Activated T-cell treated with anti-CD3 and anti-CD28 coated beads for 4 hours (primary cell): ENCODE measurements at places on chromosomes 3 and 15.

DNA sequence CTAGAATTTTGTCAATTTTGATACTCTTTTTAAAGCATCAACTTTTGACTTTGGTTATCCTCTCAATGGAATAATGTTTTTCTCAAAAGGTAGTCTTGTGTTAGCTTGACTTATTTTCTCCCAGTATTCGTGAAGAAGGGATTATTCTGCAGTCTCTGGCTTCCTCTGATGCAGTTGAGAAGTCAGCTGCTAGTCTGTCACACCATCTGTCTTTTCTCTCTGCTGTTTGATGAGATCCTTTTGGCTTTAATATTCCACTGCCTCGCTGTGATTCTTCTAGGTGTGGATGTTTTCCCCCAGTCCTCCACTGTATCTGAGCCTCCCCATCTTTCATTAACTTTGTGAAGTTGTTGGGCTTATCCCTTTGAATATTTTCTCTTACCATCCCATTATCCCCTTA, 141.0 kb downstream of the WDR72 start:
- DNase-seq, result no peak

DNA sequence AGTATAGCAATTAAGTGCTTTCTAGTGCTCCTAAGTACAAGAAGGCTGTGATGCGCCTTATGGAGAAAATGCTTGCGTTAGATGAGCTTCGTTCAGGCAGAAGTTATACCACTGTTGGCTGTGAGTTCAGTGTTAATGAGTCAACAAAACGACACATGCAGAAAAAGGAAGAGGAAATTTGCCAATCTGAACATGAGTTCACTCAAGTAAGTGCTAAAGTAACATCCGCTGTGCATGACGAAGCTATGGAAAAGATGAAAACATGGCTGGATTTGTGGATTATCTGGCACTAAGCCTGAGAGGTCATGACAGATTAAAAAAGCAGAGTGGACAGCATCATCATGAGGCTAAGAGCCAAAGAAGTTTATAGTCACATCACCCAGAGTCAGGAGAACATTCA, 36.9 kb downstream of the SH3BP5 start:
- no peak for DNase-seq

DNA sequence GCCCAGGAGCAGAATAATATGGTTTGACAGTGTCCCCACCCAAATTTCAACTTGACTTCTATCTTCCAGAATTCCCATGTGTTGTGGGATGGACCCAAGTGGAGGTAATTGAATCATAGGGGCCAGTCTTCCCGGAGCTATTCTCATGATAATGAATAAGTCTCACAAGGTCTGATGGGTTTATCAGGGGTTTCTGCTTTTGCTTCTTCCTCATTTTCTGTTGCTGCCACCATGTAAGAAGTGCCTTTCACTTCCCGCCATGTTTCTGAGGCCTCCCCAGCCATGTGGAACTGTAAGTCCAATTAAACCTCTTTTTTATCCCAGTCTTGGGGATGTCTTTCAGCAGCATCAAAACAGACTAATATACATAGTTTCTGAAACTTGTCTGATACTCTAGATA, 28.4 kb upstream of the ATP2C1 start:
- DNase-seq, result no peak

DNA sequence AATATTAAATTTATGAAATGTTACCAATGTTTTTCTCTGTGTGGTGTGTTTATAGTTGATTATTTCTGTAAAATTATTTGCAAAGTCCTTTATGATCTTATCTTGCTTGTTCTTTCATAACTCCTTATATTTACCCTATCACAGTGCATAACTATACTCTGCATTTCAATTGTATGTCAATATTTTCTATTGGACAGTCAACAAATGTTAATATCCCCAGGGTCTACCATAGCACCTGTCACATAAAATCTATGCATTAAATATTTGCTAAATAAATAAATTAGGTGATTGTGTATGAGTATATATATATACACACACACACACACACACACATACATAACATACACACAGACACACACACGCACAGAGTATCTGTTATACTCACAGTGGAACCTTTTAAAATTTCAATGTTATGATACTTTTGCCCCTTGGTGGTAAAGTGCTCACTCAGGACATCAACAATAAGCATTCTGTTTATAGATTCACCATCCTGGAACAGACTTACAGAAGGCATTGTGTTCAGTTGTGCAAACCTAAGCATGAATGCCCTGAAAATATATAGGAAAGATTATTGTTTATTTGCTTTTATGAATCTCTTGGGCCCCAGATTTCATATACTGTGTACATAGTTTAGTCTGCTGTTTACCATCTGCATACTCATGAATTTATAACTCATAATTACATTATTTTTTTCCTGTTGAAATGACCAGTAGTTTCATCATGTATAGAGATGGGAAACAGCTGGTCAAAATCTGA, 443.7 kb downstream of the EPHA6 start:
- no peak for DNase-seq

DNA sequence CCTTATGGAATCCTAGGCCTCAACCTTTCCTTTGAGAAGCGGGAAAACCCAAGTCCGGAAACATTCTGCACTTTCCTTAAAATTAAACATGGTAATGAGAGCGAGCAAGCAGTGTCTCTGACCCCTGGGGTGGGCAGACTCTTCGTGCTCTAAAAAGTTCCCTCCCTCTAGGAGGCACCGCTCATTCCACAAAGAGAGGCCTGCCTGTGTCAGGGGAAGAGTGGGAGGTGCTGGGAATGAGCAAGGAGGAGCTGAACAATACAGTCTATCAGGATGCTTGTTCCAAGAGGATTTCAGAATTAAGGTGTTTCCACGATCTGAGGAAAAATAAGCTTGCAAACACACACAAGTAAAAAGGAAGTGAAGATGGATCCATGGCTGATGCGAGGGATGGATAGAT, 6.0 kb upstream of the RLBP1 start:
- DNase-seq, result no peak

DNA sequence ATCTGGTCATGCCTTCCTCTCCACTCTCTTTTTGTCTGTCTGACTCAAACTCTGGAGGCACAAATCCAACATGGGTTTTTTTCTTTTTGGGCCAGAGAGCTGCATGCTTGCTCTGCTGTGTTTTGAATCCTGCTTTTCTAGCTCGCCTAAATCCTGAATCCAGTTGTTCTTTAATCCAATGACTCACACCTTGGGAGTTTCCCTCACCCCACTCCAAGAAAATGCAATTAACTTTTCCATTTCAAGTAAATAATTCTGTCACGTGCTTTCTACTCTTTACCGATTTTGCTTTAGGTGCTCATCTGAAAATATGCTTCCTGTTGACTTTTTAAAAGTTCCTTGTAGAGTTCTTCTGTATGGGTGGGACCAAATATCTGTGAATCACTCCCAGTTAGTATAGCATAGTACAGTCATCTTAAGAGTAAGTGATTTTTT, 47.6 kb downstream of the SLMAP start:
- no peak for DNase-seq

DNA sequence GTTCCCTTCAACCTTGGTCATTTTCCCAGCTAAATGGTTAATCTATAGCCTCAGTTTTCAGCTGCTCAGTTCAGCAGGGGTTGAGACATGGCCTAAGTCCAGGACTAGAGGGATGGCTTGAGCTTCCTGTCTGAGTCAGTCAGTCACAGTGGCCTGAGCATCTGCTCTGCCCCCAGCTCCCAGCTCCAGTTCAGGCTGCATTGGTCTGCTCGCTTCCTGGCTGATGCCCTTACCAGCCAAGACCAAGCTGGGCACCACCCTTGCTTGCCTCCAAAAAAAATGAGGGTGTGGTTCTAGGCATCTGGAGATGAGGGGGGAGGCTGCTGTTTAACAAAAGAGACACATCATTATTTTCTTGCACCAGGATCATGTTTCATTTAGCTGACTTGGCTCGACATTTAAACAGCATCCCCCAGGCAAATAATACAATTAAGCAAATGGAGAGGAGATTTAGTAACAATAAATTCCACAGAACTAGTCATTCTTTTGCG, 70.7 kb downstream of the WNT5A start:
- DNase-seq, result no peak

DNA sequence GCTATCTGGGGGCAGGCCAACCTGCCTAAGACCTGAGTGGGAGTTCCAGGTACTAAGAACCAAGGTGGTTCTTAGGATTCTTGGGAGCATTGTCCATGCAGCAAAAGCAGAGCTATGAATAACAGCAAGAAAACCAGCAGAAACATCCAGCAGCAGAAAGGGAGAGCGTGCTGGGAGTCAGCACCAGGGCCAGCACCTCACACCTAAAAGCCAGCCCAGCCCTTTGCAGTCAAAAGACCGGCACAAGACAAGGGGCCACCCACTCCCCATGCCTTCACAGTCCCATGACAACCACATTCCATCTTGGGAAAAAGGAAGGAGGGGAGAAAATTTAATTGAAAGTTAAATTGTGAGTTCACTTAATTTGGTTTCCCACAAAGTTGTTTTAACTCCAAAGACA, 364.9 kb downstream of the AGBL1 start:
- no peak for DNase-seq

GRCh38 chr3:167773584-167773983, 38.1 kb downstream of the SERPINI1 start:
- no peak for DNase-seq

GRCh38 chr3:126153695-126154360, 26.6 kb downstream of the ALDH1L1 start:
- no peak for DNase-seq

DNA sequence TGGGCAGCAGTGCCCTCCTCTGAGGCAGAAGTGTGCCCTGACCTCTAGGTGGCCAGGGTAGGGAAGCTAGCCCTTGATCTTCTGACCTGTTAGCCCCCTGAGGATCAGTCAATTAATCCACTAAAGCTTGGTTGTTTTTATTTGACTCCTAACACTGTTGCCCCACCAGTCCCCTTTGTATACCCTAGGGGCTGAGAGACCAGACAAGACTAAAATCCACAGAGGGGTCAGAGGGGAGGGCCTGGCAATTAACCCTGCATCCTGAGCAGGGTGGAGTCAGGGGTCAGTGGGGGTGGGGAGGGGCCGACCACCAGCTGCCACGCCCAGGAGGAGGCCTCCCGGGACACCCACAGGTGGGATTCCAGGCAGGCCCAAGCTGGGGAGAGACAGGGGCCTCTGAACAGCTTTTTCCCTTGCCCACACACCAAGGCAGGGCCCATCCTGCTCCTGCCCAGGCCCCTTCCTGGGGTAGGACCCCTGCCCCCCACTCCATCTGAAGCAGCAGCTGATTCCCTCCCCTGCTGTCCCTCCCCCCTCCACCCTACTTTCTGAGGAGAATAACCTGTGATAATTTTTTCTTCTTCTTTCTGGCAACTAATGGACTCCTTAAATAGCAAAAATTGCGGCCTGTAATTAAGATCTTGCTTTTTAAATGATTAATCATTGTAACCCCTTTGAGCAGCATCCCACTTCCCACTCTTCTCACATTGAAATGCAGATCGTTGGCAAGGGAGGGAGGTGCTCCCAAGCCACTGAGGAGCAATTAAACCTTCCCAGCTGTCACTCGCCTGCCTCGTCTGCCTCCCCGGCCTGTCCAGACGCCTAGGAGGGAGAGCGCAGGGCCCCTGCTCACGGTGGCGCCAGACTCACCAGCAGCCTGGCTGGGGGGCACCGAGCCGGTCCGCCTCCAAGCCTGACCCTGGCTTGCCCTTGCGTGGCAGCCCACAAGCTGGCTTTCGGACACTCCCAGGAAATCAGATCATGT, 51.9 kb downstream of the RHCG start:
- no peak for DNase-seq

DNA sequence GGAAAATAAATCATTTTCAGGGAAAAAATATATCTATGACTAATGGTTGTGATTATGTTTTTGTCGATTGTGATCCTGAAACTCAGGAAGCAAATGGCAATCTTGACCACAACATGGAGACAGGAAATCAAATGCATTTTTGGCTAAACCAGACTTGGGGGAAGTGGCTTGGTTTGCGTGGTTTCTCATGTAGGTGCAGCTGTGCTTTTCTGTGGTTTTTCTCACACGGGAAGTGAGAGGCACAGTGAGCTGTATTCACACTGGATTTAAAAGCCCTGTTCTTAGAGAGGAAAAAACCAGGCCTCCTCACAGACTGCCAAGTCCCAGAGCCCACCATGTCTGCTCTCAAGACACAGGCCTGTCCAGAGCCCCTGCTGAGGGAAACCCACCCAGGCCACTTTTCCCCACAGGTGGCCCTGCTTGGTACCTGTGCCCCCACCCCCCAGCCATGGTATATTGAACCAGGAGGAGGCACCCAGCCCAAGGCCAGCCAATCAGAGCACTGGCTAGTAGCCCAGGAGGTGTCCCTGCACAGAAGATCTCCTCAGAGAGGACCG, 46.1 kb downstream of the BTD start:
- peak; percentile 32 for DNase-seq

GRCh38 chr15:98881526-98882520, 125.8 kb downstream of the PGPEP1L start:
- no peak for DNase-seq

DNA sequence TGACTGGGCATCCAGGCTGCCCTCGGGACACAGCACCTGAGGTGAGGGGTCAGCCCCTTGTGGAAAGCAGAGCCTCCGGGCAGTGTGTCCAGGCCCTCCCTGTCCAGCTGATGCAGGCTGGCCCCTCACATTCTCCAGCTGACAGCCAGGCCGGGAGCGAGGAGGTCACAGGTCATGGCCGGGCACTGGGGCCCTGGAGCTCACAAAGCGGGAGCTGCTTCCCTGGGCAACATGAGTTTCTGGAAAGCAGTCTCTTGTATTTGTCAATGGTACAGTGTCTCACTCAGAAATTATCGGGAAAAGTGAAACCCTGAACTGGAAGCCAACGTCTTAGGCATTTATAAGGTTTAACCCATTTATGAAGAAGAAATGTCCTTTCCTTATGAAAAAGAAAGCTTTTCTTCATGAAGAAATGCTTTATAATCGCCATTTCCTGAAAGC, 118.5 kb downstream of the OPA1 start:
- DNase-seq, result no peak

DNA sequence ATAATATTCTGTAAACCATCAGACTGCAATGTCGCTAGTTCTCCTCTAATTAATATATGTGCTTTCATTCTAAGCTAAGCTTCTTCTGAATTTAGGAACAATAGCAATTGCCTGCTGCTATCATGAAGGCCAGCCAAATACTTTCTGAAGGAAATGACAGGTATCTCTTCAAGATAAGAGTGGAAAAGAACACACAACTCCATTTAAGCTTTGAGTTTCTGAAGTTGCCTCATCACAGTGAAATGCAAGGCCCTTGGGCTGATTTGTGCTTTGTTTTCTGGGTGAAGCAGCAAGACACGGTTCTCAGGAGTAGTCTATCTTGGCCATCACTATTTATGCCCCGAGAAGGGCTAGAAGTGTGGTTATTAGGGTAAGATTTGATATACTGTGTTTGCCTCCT, 6.2 kb downstream of the SLC7A14 start:
- DNase-seq, result no peak

GRCh38 chr3:15102256-15102655, 3.3 kb upstream of the RBSN start:
- DNase-seq, result no peak

GRCh38 chr3:87370007-87370406, 93.6 kb upstream of the POU1F1 start:
- DNase-seq, result no peak

- no peak for DNase-seq
These were observed 12.4 kb upstream of the MUSTN1 start for GRCh38 chr3:52847241-52847640.

DNA sequence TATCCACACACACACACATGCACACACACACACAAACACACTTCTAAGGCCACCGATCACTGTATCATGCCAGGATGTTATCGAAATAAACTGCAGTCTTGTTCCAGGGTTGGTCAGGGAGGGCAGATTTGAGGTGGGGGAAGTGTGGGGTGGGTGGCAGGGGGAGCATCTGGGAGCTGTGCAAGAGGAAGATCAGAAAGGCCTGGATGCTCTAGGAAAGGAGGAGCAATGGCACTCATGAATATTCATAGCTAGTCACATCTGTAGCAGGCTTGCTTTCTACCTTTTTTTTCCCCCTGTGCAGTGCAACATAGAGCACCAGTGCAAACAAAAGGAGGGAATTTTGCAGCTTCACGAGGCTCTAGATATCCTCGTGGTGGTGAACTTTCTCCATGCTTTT, 84.9 kb downstream of the MEIS2 start:
- DNase-seq, result no peak
